ENCODE measurements at places on chromosomes 12 and 14. TPM values are rescaled to one million over a fixed set of nuclear protein-coding genes. Genes with fewer than 3 reads are reported as not detected.

DNA sequence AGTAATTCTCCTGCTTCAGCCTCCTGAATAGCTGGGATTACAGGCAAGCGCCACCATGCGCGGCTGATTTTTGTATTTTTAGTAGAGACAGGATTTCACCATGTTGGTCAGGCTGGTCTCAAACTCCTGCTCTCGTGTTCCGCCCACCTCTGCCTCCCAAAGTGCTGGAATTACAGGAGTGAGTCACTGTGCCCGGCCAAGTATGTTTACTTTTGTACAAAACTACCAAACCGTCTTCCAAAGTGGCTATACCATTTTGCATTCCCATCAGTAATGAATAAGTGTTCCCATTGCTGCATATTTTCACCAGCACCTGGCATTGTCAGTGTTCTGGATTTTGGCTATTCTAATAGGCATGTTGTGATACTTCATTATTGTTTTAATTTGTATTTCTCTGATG is 8.4 kb upstream of the KRT6A start:
- DNase-seq: no peak

DNA sequence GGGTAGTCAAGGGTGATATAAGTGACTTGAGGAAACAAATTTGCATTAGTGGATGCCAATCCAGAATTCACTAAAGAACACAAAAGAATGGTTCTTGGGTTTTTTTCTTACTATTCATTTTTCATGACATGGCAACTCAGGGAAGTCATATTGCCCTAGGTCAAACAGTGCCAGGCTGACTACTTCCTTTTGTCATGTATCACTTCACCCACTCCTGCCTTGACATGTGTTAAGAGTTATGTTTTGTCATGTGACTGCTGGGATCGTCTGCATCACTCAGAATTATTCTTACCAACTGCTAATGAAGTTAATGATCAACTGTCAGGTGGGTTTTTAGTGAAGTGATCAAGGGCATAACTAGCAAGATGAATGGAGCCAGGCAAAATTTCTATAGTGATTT is 74.2 kb downstream of the PRORP start:
- no peak for DNase-seq

DNA sequence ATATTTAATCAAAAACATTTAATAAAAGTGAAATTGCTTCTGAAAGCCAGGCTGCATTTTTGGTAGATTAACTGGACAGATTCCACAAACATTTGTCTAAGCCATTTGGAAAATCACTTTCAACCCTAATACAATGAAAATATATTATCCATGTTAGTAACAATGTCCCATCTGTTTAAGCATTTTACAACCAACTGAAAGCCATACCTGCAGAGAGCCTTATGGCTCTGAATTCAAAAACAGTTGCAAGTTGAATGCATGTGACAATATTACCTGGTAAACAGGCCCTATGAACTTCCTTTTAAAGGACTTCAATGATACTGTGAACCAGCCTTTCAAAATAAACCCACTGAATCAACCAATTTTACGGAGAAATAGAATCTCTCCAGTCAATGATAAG is 468.1 kb downstream of the BTG1 start:
- no peak for DNase-seq

- no peak for DNase-seq
Measured at GRCh38 chr12:70615174-70615866, 21.9 kb downstream of the PTPRB start.

- no peak for DNase-seq
Measured at GRCh38 chr12:55732288-55732687, 3.5 kb upstream of the CD63 start.

DNA sequence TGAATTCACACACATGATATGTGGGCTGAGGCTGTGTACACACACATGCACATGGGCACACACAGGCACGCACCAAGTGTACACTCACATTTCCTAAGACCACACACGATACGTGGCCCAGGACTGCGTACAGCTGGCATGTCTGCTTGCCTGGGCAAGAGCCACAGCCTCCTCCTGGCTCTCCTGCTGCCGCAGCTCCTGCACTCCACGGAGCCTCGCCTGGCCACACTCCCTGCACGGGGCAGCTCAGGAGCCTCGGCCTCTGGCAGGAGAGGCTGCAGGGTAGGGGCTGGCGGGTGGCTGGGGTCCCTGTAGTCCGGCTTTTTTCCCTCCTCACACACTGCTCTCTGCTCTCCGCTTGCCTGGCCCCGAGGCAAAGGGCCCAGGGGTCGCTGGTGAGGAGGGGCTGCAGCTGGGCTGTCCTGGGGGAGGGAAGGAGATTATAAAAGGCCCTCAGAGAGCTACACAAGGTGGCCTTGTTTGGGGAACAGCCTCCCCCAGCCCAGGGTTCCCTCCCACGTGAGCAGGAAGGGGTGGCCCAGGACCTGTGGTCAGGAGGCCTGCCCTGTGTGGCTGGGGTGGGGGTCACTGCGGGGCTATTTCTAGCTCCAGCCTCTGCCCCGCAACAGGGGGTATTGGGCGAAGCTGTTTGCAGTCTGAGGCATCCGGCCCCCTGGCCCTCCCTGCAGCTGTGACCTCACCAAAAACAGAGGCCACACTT is 89.0 kb upstream of the SFSWAP start:
- no peak for DNase-seq

- no peak for DNase-seq
Measured at GRCh38 chr12:41835556-41835955, 309.1 kb downstream of the GXYLT1 start.

DNA sequence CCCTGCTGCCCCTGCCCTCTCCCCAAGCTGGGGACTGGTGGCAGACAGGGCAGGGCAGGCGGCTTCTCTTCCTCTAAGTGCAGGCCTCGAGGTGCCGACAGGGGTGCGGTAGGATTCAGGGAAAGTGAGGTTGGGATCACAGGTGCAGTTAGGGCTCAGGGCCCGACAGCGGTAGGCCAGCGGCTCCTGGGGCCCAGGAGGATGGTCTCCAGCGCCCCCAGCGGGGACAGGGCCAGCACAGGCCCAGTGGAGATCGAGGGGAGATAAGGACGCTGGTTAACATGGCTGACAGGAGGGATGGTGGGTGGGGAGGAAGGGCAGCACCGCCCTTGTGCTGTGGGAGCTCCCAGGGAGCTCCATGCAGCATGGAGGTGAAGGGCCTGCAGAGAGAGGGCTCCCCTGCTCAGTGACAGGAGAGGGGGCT is 935 bp upstream of the CRIP1 start:
- no peak for DNase-seq

DNA sequence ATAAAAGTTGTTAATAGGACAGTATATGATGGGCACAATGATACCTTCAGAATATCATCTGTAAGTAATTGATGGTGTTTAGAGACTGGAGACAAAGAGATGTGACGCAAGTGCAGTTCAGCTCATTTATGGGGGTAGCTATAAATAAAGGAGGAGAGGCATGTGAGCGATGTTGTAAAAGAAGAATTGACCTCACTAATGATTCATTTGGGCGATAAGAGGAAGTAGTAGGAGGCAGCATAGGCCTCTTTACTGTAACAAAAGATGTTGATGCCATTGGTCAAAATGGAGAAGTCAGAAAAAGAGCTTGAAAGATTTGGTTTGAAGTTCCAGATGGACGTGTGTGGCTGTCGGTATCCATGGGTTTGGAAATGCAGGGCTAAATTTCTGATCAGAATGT is 70.0 kb downstream of the FLRT2 start:
- DNase-seq: no peak

- DNase-seq: no peak
Measured at GRCh38 chr14:41739203-41739602, 132.5 kb downstream of the LRFN5 start.

Gene SDSL
- total RNA-seq: 2.7 TPM

Gene TDRD9
- total RNA-seq: 3.2 TPM

Gene COCH
- total RNA-seq: 2.7 TPM
